ENCODE measurements at places on chromosomes 16 and 17.

DNA sequence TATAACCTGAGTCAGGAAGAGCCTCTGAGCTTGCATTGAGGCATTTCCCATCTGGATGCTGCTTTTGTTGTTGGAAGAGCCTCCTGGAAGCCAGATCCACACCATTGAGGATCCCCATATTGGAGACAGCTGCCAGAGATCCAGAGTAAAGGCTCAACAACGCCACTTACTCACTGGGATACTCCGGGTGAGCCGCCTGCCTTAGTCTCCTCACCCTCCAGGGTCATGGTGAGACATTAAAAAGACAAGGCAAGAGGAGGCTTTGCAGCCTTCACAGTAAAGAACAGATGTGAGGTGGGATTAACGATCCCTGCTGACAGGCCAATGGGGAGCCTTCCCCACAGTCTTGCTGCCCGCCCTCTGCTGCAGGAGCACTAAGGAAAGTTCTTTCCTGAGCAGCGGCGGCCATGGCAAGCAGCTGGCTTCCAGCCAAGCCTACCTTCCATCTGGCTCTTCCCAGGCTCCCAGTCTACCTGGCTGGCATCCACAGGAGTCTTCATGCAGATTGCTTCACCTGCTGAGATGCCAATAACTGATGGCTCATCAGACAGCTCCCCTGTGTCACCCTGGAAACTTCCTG, 198.5 kb downstream of the CYLD start:
- DNase-seq, result no peak

GRCh38 chr16:55678161-55678821, 22.5 kb downstream of the SLC6A2 start:
- DNase-seq, result no peak

- DNase-seq, result no peak
These were observed 42.9 kb upstream of the PMFBP1 start for GRCh38 chr16:72214821-72215220.

DNA sequence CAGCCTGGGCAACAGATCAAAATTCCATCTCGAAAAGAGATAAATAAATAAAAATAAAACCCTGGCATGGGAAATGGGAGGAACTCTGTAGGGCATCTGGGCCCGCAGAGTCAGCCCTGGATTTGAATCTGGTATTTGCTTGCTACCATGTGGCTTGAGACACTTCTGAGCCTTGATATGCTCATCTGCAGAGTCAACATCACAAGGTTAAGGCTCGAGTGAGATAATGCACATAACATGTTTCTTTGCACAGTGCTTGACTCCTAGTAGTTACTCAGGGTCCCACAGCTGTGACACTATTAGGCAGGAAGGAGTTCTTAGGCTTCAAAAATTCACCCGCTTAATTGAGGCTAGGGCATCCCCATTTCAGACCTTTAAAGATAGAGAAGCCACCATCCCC, 21.3 kb downstream of the CDK5RAP3 start:
- DNase-seq, result no peak

DNA sequence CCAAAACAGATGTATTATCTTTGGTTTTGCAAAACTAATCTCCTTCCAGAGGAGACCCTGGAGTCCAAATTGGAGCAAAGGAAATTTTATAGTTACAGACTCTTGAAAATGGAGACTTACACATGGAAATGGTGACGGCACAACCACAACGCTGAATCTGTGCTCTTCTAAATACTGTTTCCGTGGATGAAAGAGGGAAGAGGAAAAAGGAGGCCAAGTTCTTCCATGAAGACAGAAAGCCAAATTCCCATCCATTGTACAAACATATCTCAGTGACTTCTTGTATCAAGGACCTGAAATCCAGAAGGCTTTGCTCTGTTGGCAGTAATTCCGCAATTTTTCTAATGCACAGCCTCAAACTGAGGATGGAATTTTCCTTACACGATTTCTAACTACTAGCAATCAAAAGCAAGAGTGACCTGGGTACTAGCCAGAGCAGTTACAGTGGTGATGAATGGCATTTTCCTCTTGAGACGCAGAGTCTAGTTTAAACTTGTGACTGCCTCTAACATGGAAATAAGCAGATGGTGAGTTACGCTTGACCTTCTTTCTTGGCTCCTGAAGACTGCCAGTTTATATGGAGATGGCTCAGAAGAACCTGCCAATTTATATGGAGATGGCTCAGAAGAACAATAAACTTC, 38.5 kb downstream of the VPS53 start:
- no peak for DNase-seq

DNA sequence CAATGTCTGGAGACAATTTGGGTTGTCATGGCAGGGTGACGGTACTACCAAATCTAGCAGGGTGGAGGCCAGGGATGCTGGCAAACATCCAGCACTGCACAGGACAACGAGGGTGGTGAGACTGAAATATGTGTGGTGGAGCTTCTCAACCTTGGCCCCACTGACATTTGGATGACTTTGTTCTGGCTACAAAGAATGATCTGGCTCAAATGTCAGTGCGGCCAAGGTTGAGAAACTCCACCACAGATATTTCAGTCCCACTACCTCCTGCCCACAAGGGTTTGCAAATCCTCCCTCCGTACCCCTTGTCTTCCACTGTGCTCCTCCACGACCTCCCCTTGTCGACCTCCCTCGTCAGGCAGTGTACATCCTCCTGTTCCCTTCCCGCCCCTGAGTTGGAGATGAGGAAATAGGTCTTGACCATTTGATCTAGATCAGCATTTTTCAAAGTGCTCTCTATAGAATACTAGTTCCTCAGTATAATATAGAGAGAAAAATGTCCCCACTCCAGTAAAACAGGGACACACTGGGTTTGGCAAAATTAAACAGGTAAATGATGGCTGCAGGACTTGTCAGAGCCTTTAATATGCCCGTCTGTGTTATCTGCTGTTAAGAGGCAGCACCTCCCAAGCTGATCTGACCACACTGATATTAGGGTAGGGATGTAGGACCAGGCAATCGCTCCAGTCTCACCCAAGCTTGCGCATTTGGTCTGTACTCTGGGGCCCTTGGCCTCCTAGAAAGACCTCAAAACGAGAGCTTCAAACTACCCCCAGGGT, 6.8 kb downstream of the OSGIN1 start:
- DNase-seq, result no peak

GRCh38 chr16:68526143-68526781, 12.8 kb upstream of the ZFP90 start:
- DNase-seq, result no peak

GRCh38 chr17:31327534-31328159, 6.2 kb upstream of the EVI2A start:
- no peak for DNase-seq

- DNase-seq, result no peak
These were observed 75.7 kb upstream of the TMEM132E start for GRCh38 chr17:34503528-34504195.

DNA sequence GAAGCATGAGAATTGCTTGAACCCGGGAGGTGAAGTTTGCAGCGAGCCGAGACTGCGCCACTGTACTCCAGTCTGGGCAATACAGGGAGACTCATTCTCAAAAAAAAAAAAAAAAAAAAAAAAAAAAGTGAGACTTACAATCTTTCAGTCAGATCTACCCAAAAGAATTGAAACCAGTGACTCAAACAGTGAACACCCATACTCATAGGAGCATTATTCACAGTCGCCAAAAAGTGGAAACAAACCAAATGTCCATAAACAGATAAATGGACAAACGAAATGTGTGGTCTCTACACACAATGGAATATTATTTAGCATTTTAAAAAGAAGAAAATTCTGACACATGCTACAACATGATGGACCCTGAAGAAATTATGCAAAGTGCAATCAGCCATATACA, 9.1 kb upstream of the SCNN1B start:
- DNase-seq, result no peak

DNA sequence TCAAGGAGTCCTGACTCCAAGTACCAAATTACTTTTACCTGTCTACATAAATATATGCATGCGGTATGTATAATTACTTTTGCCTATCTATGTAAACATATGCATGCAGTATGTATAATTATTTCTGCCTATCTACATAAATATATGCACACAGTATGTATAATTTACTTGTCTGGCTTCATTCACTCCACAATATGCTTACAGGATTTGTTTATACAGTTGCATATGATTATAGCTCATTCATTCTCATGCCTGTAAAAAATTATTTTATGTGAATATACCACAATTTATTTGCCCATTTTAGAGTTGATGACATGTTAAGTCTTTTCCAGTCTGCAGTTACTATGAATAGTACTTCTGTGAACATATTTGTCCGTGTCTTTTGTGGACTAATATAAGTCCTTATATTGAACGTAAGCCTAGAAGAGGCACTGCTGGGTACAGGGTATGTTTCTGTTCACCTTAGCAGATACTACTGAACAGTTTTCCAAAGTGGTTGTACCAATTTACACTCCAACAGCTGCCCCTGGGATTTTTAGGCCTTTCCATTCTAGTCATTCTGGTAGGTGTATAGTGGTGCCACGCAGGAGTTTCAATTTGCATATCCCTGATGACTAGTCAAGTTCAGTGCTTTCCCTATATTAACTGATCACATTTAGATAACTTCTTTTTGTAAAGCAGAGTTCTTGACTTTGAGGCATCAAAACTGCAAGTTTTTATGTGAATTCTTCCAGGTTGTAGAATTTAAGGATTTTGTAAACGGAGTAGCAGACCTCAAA, 47.0 kb downstream of the MARVELD3 start:
- DNase-seq, result no peak

- no peak for DNase-seq
These were observed 25.2 kb downstream of the CEP95 start for GRCh38 chr17:64531955-64532371.
